ENCODE measurements at places on chromosomes 7 and 10. TPM values are rescaled to one million over a fixed set of nuclear protein-coding genes. Genes with fewer than 3 reads are reported as not detected.

Gene SCART1
- total RNA-seq: 2.5 TPM

Gene ITGA8
- total RNA-seq: 43.7 TPM

Gene MYL10
- total RNA-seq: not detected

Gene EMX2
- not detected for total RNA-seq

Gene KCNH2
- total RNA-seq: 0.79 TPM

Gene CYP26A1
- total RNA-seq: not detected

Gene TSPAN13
- 5.8 TPM for total RNA-seq

Gene MAP3K8
- 12.3 TPM for total RNA-seq

Gene FAM13C
- 5.0 TPM for total RNA-seq

Gene CYP17A1
- total RNA-seq: not detected

Gene GARIN1A
- total RNA-seq: 1.3 TPM

Gene SPDYE2
- total RNA-seq: not detected

Gene PRKG1
- 27.2 TPM for total RNA-seq

Gene ZNF503
- total RNA-seq: 19.7 TPM

Gene POLR2J2
- 3.7 TPM for total RNA-seq

Gene CFAP70
- 1.2 TPM for total RNA-seq

Gene FZD8
- total RNA-seq: 14.5 TPM

Gene SFXN2
- total RNA-seq: 6.7 TPM

Gene PNLIPRP3
- not detected for total RNA-seq

Gene CPXM2
- total RNA-seq: 114 TPM

Gene NEURL1
- total RNA-seq: under 0.01 TPM

Gene GIMAP2
- total RNA-seq: 0.43 TPM

Gene SLC16A9
- total RNA-seq: 2.5 TPM

Gene POMZP3
- total RNA-seq: 1.5 TPM

Gene SVIL
- total RNA-seq: 376 TPM

Gene PDE6C
- not detected for total RNA-seq

Gene TMEM273
- total RNA-seq: 0.13 TPM

Gene GBX1
- not detected for total RNA-seq

Gene CYP3A5
- total RNA-seq: not detected

Measured in smooth muscle cell of the pulmonary artery (primary cell).